SIG-M5 (cell line): ENCODE measurements at places on chromosomes 7 and 10.

- DNase-seq: no peak
Observed at GRCh38 chr7:144508702-144509101, 105.2 kb upstream of the NOBOX start.

DNA sequence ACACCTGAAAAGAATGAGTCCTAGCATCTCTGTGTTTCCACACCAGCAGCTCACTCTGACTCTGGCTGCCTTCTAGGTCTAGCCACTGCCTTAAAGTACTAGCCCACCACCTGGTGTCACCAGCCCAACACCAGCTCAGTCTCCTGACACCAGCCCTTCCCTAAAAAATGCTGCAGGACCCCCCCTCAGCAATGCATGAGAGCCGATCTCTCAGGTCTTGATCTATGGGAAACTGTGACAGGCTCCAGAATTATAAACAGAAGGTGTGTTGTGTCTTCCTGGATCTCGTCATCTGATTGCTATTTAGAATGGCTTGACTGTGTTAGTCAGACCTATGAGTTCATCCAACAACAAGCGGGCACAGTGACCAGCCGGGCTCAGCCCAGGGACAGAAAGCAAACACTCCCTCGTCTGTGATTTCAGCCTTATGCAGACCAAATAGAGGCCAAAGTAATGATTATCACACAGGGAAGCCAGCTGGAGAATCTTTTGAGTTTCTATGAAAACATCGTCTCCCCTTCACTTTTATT lies 66.6 kb downstream of the CUBN start:
- no peak for DNase-seq

DNA sequence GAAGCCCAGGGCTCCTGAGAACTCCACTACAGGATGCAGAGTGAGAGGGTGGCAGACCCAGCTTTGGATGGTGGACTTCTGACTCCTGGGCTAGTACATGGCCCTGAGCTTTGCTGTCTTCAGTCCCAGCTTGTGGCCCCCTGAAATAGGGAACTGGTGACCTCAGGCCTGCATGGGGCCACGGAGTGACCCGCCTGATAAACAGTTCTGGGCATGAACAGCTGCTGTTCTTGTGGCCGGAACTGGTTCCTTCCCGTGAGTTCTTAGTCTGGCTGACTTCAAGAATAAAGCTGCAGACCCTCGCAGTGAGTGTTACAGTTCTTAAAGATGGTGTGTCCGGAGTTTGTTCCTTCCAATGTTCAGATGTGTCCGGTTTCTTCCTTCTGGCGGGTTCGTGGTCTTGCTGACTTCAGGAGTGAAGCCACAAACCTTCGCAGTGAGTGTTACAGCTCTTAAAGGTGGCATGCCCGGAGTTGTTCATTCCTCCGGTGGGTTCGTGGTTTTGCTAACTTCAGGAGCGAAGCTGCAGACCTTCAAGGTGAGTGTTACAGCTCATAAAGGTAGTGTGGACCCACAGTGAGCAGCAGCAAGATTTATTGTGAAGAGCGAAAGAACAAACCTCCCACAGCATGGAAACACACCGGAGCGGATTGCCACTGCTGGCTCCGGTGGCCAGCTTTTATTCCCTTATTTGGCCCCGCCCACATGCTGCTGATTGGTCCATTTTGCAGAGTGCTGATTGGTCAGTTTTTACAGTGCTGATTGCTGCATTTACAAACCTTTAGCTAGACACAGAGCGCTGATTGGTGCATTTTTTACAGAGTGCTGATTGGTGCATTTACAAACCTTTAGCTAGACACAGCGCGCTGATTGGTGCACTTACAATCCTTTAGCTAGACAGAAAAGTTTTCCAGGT lies 268.0 kb downstream of the ZEB1 start:
- DNase-seq: no peak

- no peak for DNase-seq
Observed at GRCh38 chr10:112613620-112614019, 166.6 kb downstream of the VTI1A start.

GRCh38 chr7:55296070-55296469 lies 69.1 kb upstream of the LANCL2 start:
- DNase-seq: no peak

GRCh38 chr7:41383596-41383995 lies 319.3 kb downstream of the INHBA start:
- DNase-seq: no peak

DNA sequence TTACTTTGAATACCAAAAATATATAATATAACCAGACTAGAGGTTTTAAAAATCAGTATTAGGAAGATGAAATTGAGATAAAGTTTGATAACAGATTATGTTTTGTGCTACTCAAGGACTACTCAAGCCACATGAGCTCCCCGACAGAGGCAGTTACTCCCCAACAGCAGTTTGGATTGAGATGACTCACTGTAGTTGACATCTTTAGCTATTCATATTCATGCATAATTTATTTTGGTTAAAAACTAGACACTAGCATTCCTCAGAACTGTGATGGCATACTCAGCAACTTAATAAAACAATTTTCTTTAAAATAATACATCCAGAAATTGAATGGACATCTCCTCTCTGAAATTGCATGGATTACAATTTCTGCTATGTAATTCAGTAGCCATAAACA lies 19.6 kb downstream of the PCLO start:
- no peak for DNase-seq

GRCh38 chr10:76444034-76444800 lies 1012.8 kb downstream of the LRMDA start:
- no peak for DNase-seq

DNA sequence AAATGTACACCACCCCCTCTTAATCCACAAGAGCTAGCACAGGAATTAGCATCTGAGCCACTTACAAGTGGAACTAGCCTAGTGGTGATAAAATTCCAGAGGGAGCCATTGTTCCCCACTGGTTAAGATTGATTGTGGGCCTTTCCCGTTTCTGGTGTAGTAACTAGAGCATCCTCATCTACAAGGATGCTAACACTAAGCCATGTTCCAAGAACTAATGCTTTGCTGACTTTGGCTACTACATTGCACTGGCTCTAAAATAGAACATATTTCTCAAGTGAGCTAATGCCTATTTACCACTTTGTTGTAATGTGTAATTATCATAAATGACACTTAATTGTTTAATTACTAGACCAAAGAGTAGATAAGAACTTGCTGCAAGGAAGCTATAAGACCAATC lies 143.7 kb downstream of the FZD1 start:
- DNase-seq: no peak
